ENCODE measurements at places on chromosomes 1 and 21.

GRCh38 chr1:236269439-236269838 is 12.3 kb downstream of the ERO1B start:
- no peak for DNase-seq

GRCh38 chr1:178686407-178686806 is 38.6 kb upstream of the RALGPS2 start:
- DNase-seq = no peak

GRCh38 chr1:246798107-246798506 is 73.9 kb downstream of the SCCPDH start:
- no peak for DNase-seq

DNA sequence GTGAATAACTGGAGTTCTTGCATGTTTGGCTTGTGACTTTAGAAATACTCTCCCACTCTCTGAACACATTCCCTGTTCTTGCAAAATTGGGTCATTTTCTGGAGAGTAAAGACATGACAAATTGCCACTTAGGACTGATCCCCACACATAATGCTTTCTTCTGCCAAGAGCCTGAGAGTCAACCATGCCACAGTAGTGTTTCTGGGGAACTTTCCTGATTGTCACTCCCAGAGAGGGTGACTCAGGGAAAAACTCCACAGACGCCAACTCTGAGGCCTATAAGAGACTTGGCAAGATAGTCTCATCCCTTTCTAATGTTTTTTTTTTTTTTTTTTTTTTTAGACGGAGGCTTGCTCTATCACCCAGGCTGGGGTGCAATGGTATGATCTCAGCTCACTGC is 157.8 kb downstream of the ATG4C start:
- DNase-seq = no peak

DNA sequence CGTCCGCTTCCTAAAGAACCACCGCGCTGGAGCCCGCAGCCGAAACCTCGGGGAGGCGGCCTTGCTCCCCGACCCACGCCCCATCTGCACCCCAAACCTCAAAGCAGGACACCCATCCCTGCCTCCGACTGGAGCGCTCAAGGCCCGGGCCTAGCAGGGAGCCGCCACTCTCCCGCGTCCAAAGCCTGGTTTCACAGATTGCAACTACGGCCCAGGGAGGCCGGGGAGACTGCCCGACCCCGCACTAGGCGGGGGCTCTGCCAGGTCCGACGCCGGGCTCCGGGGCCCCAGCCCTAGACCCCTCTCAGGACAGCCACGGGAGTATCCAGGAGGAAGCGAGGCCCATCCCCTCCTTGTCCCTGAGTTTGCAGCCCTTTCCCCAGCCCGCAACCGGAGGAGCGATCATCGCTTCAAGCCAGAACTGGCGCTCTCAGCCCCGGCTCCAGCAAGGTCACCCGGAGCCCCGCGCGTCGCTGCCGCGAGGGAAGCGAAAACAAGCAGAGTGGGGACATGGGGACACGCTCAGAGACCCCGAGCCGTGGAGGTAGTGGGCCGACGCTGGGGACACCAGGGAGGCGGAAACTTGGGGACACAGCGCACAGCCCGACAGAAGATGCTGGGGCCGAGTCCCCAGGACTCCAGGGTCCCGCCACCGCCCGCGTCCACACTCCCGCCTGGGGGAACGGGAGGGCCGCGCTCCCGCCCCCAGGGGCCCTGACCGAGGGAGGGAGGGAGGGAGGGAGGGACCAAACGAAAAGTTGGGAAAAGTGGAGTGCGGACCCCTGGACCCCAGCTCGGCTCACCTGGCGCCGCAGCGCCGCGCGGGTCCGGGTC is 433 bp downstream of the TMEM200B start:
- DNase-seq = no peak

DNA sequence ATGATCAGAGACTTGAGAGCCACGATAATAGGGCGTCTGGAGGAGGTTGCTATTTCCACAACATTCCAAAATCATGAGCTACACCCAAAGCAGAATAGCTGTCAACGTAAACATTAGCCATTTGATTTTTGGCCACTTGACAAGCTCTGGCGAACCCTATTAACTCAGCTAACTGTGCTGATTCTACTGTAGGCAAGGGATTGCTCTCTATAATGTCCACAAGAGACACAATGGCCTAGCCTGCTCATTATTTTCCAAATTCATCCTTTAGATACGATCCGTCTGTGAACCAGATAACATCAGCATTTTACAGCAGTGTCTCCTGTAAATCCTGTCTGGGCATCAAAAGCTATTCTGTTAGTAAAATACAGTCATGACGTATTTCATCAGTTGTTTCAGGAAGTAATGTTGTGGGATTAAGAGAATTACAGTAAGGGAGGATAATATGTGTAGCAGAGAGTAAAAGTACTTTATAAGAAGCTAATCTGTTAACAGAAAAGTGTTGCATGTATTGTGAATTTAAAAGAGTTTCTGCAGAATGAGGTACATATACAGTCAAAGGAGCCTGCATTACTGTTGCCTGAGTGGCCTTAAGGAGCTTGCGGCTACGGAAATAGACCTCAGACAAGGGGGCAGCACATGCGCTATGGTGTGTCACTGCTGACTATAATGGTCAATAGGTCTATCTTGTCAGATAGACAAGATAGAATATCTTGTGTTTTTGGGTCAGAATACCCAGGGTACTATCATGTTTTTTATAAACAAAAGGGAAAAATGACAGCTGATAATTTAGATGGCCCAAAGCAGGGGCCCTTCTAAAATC is 44.9 kb upstream of the TINAGL1 start:
- no peak for DNase-seq

DNA sequence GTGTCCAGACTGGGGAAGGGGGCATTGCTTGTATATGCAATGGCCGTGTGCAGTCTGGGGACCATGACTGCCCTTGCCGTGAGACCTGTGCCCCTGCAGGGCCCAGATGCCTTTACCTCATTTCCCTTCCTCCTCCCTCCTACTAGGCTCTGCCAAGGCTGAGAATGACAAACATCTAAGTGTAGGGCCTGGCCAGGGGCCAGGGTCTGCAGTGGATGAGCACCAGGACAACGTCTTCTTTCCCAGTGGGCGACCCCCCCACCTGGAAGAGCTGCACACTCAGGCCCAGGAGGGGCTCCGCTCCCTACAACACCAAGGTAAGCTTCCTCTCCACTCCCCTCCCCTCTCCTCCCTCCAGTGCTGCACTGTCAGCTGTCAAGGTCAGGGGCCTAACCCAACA is 49.5 kb downstream of the YARS1 start:
- DNase-seq = no peak

- no peak for DNase-seq
Measured at GRCh38 chr21:15221799-15222386, 157.1 kb upstream of the NRIP1 start.

GRCh38 chr1:77829851-77830250 is 50.4 kb downstream of the MIGA1 start:
- DNase-seq = no peak

GRCh38 chr1:36328713-36329112 is 5.3 kb upstream of the EVA1B start:
- DNase-seq = no peak

DNA sequence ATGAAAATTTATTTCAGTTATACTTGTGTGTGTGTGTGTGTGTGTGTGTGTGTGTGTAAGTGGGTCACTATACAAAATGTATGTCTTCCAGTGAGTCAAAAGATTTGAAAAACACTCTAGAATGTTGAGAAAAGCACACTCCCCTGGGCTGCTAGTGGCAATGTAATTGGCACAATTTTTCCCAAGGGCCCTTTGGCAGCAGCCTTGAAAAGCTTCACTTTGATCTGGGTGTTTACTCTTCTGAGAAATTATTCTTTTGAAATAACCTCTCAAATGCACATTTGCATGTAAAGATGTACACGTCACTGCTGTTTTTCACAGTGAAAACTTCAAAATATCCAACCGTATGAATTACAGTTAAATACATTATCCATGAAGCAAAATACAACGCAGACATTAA is 22.1 kb upstream of the SLC44A3 start:
- DNase-seq = no peak

GRCh38 chr1:240245629-240246020 is 153.9 kb downstream of the FMN2 start:
- no peak for DNase-seq

GRCh38 chr1:40451238-40451585 is 936 bp downstream of the ZFP69B start:
- no peak for DNase-seq

DNA sequence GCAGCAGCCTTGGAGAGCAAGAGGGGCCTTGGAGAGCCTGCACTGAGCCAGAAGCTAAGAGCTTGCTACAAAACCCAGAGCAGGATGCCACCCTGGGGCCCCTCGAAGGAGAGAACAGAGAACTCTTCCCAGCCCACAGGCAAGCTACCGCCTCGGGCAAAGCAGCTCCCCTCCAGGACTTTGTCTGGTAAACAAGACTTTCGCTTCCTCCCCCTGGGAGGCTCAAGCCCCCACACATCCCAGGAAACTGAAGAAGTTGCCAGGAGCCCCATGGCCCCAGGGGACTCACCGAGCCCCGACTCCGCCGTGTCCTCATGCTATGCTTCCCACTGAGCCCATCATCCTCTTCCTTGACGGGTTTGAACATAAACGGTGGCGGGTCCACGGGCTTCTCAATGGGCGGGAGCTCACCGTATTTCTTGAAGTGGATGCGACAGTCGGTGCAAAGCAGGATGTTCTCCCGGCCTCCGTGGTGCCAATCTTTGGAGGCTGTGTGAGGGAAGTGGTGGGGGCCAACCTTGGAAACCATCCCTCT is 45.9 kb downstream of the SLC45A1 start:
- DNase-seq = no peak

- no peak for DNase-seq
Measured at GRCh38 chr1:205595435-205595834, 36.4 kb downstream of the ELK4 start.

GRCh38 chr1:233639611-233640010 is 25.7 kb downstream of the KCNK1 start:
- no peak for DNase-seq

DNA sequence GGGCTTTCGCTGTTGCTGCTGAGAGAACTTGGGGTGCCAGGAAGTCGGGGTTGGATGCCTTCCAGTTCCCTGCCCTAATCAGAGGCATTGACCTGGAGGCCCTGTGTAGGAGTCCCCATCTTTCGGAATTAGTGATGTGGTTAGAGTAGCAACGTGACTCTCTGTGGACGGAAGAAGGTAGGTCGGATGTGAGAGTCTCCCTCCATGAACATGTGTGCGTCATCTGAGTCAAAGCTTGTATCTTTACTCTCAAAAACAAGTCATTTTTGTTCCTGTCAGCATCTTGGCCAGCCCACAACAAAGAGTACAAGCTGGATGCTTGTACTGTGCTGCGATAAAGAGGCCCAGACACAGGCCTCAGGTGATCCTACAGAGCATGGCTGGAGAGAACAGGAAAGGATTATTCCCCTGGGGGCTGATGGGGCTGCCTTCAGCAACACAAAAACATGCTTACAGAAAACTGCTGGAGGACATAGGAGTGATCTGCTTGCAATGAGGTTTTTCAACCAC is 31.0 kb upstream of the IL10 start:
- peak; percentile 71 for DNase-seq

DNA sequence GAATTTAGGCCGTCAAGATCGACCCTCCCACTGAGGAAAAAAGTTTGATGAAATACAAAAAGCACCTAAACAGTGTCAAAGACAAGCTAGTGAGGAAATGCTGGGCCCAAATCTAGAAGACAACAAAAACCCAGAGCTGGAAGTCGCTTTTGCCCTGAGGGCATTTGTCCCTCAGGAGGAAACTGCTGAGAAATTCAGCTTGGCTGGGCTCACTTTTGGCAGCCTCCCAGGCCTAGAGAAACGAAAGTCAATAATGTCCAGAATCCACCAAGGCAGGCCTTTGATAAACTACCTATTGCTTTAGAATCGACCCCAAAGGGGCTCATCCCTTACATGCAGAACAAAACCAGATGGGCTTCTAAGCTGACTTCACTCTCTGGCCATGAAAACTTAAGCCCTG is 38.9 kb downstream of the SYT2 start:
- DNase-seq = no peak

GRCh38 chr1:154752273-154753030 is 117.6 kb downstream of the KCNN3 start:
- DNase-seq = no peak

DNA sequence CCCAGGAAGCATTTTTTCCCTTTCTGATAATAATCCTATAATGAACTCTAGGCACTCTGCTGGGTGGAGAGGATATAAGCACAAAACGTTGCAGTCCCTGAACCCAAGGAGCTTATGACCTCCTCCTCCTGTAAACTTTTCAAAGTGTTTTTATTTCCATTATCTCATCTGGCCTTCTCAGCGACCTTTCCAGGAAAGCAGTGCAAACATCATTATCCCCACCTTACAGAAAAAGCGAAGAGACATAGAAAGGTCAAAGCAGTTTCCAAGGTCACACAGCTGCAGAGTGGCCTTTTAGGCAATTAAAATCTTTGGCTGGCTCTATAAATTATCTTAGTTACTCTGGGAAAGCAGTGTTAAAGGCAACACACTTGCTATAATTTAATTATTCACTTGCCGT is 63.8 kb downstream of the OLFML3 start:
- no peak for DNase-seq

DNA sequence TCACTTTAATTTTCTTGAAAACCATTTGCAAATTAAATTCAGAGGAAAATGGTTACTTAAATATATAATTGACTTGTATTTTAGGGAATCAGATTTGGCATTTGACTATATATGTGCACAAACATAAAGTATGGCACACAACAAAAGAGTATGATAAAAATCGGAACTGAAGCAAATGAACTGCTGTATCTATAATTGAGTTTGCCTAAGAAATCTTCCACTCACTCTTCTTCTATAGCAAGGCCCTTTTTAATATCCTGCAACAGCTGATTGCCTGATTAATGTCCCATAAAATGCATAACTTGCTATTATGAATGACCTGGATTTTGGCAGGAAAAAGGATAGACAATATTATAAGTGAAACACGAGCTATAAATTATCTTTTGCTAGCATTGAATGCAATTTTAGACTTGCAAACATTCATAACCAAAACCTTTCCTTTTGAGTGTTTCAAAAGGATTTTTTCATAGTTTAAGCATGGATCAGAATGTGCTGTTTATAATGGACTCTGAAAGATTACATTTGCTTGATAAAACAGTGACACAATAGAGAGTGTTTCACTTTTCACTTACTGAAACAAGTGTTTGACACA is 2204.3 kb downstream of the MRPL39 start:
- DNase-seq = no peak

- DNase-seq = no peak
Measured at GRCh38 chr1:182607566-182607965, 3.4 kb upstream of the RGS16 start.

- DNase-seq = no peak
Measured at GRCh38 chr21:16079830-16080229, 350.0 kb downstream of the USP25 start.

GRCh38 chr1:192805832-192806323 is 3.0 kb upstream of the RGS2 start:
- peak; percentile 59 for DNase-seq

DNA sequence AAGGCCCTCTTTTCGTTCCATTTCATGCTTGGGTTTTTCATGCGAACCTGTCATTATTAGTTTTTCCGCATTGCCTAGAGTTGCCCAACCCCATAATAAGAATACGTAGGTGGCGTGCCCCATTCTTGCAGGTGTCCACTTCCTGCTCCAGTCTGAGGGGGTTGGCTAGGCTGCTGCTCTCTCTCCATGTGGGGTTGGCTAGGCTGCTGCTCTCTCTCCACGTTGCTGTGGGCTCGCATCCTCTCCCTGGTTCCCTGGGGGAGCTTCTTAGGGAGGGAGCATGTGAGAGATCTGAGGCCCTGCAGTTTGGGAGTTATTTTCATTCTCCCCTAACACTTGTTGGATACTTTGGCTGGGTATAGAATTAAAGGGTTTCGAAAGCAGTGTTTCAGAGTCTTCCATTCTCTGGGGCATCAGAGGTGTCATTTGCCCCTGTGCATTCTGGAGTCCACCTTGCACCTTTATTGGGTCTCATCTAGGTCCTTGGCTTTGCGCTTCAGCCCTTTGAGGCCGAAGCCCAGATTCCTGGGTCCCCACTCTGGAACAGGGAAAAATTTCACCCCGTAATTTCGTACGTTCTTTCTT is 8.6 kb downstream of the C1orf35 start:
- no peak for DNase-seq
